Jurkat, Clone E6-1 (cell line): ENCODE measurements at places on chromosomes 7 and 10.

DNA sequence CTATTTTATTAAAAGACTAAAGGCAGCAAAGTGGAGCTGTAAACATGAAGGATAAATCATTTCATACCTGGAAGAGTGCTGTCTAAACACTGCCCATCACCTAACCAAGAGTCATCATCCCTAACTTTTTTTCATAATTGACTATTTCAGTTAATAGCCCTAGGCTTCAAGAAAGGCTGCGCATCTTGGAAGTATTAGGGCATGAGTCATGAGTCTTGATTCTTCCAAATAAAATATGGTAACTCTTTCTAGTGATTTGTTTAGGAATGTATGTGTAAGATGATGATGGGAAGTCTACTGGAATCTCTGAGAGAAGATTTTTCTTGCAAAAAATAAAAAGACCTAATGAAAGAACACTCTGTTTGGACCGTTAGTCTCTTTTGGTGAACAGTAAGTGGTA, 207.7 kb upstream of the AHR start:
- no peak for DNase-seq

GRCh38 chr7:14596421-14596820, 306.1 kb downstream of the DGKB start:
- no peak for DNase-seq

GRCh38 chr10:30719832-30720231, 90.3 kb upstream of the LYZL2 start:
- DNase-seq: no peak

- no peak for DNase-seq
Observed at GRCh38 chr7:99665312-99666012, 14.3 kb downstream of the CYP3A5 start.

DNA sequence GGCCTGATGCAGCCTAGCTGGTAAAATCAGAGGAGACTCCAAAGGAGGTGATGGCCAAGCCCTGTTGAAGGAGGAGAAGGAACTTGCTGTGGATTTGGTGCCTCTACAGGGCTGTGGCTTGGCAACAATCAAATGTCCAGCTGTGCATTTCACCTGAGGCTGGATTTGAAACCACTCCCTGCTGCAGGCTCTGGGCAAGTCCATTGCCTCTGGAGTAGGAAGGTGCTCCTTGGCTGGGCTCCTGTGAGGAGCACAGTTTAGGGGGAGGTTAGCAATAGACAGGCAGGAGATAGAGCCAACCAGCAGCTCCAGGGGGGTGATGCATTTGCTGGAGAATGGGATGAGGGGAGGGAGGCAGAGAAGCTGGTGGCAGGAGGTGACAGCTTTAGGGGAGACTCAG, 26.5 kb downstream of the CDH23 start:
- no peak for DNase-seq

GRCh38 chr7:44631458-44632115, 25.2 kb downstream of the OGDH start:
- peak; percentile 51 for DNase-seq

- peak; percentile 18 for DNase-seq
Observed at GRCh38 chr7:44461387-44461786, 29.1 kb downstream of the NUDCD3 start.

- no peak for DNase-seq
Observed at GRCh38 chr10:30103595-30104320, 44.4 kb upstream of the JCAD start.

DNA sequence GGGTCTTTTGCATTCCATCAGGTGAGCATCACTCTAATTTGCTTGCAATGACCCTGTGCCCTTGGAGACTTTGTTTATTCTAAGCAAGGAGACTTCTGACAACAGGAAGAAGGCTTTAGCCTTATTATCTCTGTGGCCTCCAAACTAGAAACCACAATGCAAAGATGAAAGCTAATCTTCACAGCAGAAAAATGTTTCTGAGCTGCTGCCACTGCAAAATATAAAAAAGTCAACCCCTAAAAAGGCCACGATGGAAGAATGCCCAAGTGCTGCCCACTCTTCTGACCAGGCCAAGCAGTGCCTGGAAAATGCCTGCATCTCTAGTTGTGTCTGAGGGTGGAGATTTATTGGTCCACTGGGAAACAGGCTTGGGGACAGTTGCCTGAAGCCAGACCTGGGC, 299.9 kb downstream of the C7orf25 start:
- no peak for DNase-seq

DNA sequence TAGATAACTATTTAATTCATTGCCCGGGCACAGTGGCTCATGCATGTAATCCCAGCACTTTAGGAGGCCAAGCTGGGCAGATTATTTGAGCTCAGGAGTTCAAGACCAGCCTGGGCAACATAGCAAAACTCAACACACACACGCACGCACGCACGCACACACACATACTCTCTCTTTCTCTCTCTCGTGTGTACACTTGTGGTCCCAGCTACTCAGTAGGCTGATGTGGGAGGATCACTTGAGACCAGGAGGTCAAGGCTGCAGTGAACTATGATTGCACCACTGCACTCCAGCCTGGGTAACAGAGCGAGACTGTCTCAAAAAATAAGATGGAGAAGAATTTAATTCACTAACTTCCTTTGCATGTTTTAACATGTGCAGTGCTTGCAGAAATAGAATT, 38.1 kb downstream of the PTPN12 start:
- no peak for DNase-seq

GRCh38 chr7:32357535-32358277, 132.5 kb downstream of the LSM5 start:
- DNase-seq: peak; percentile 14

DNA sequence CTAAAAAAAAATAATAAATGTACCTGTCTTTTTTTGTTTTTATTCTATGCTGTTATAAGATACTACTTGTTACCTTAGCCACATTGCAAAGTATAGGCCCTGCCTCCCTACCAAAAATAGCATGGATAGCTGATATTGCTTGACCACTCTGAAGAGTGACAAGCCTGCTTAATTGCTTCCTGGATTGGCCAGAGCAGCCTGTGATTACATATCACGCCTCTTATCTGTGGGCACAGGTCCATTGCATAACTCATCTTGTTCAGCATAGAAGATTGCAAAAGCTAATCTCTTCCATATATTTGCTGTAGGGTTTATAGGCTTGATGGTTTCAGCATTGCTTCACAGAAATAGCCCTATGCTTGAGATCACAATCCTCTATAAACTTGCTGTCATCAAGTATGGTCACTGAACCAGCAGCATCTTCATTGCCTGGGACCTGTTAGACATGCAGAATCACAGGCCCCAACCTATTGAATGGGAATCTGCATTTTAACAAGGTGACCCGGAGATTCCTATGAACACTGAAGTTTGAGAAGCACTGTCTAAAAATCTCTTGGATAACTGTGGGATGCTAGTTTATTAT, 280.8 kb upstream of the CDC14C start:
- no peak for DNase-seq

DNA sequence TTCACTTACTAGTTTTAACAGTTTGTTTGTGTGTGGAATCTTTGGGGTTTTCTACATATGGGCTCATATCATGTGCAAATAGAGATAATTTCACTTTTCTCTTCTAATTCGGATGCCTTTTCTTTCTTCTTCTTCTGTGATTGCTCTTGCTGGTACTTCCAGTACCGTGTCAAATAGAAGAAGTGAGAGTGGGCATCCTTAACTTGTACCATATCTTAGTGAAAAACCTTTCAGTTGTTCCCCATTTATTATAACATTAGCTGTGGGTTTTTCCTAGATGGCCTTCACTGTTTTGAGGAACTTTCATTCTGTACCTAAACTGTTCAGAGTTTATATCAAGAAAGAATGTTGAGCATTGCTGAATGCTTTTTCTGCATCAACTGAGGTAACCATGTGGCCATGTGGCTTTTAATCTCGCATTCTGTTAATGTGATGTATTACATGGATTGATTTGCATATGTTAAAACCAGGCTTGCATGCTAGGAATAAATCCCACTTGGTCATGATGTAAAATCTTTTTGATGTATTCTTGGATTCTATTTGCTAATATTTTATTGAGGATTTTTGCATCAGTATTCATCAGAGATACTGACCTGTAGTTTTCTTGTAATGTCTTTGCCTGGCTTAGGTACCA, 78.7 kb downstream of the FAM107B start:
- no peak for DNase-seq

DNA sequence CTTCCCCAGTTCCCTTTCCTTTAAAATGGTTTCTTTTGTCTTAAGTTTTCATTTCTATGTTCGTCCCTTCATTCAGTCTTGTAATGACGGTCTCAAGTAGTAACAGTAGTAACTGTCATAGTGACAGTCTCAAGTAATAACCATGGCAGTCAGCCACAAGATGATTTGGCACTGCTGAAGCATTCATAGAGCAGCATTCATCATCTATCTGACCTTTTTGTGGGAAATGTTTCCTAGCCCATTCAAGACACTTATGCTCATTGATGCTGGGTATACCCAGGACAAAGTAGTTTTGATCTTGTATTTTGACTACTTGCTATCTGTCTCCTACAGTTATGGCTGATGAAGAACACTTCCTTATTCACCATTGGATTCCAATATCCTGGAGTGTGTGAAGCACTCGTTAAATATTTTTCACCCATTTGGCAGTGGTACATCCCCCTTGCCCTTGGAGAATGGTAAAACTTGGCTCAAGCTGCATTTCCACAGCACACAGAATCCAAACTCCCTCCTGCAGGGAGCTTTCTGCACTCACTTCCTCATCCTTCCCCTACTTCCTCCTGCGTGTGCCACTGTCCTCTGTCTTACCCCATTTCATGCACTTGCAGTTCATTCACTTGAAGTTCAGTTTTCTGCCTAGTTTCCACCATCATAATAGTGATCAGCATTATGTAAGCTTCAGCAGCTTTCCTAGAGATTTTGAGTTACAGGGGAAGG, 19.0 kb downstream of the GIMAP4 start:
- DNase-seq: no peak

DNA sequence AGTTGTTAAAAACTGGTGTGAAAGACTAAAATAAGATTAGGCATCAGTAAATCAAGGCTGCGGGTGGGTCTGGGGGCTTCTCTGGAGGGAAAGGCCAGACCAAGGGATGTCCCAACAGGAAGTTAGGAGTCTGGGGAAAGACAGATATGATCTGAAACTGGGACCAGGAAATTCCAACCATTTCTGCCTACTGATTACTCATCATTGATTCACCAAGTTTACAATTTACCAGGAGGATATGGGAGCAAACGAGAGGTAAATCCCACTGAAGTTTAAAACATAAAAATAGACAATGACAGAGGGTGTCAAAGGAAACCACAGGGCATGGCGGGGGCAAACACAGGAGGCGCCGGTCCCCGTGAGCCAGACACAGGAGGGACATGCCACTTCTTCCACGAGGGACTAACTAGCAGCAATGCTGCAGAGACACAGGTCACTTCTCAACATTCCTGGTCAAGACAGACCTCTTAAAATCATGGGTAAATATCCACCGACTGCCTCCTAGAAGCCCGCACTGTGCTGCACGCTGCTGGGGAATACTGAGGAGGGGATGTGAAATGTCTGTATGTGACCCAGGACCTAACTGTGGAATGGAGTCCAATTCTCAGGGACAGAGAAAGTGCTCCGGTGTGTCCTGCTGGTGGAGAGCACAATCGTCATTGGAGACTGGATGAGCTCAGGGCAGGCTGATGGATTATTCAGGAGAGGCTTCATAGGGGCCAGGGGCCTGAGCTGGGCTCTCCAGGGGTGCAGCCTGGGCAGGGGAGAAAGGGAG, 153.4 kb upstream of the KLF14 start:
- DNase-seq: no peak
